ENCODE measurements at places on chromosomes 6 and 20.

DNA sequence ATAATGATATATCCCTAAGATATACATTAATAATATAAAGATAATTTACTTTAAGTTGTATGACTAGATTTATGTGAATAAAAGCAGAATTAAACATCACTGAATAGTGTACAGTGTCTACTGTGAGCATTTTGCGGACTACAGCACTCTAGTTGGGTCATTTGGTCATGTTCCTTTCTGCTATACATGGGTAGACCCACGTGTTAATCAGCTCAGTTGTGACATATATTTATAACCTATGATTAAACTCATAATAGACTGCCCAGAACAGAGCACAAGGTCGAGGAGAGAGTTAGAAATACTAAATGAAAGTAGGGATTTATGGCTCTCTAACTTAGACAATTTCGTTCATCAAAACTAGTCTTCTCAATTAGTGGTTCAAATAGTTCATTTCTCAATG is 852.7 kb downstream of the EPHA7 start:
- no peak for DNase-seq

DNA sequence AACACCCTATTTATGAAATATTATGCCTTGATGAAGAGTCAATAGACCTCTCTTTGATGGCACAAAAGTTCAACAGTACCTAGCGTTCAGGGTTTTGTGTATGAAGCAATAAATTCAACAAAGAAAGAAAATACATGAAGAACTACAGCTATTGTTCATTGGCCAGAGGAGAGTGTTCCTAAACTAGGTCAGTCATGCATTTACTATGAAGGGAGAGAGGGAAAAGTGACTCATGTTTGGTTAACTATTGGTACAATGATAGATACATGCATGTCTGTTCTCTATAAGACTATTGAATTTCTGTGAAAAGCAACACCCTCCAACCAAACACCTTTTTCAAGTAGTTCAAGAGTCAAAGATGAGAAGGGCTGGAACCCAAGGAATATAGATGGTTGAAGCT is 50.7 kb downstream of the CLIC5 start:
- no peak for DNase-seq

- DNase-seq: no peak
These were observed 3.6 kb upstream of the TOX2 start for GRCh38 chr20:43911066-43911465.

GRCh38 chr6:16722630-16723029 is 38.6 kb downstream of the ATXN1 start:
- no peak for DNase-seq

GRCh38 chr20:23225407-23226060 is 125.1 kb upstream of the NXT1 start:
- no peak for DNase-seq

DNA sequence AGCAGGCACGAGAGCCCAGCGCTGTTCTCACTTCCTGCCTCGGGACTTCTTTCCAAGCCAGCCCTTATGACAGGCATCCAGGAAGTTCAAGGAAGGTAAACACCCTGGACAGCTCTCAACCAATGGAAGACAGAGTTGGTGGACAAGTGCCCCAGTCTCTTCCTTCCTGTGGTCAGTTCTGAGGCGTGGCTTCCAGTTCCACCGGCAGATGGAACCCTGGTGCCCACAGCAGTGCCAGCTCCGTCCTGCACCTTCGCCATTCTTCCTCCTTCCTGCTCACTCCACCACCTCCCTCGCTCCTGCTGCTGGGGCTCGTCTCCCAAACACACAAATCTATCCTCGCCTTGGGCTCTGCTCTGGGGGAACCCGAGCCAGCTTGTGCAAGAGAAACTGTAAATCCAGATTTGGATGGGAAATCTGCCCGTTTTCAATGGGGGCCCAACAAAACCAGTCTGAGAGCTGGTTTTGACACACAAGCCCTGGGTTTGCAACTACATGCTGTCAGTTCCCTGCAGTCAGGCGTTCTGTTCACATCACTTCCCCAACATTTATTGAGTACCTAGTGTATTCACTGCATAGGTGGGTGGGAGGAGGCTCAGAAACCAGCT is 162.7 kb downstream of the GRM4 start:
- DNase-seq: no peak

GRCh38 chr6:165519316-165519715 is 143.7 kb downstream of the PDE10A start:
- DNase-seq: no peak

DNA sequence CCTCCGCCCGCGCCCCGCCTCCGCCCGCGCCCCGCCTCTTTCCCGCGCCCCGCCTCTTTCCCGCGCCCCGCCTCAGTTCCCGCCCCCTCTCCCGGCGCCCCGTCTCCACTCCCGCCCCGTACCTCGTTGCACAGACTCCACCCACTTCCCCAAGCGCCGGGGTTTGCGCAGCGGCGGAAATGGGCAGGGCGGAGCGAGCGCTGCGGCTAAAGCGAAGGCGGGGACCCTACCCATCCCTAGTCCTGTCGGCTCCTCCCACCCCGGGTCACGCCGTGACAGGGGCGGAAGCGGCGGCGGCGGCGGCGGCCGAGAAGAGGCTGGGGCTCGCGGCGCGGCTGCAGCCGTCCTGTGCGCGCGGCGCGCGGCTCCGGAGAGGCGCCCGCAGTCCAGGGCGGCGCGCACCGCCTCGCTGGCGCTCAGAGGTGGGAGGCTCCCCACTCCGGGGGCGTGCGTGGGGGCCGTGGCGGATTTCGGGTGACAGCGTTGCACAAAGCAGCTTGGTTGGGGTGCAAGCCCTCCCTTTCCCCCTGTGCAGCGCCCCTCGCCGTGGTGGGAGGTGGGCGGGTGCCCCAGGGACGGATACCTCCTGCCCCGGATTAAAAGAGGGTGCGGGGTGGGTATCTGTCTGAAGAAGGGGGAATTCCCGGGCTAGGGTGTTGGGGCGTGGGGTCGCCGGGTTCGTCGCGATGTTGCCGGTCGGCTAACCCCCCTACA is at the start of gene KDM1B:
TSS of gene KDM1B (plus strand) at position 273 of the 714 bp plus-strand sequence. CDS start 4,474 bp downstream, outside the sequence.
- DNase-seq: peak; percentile 94

Measured in stimulated activated CD4-positive, alpha-beta T cell treated with anti-CD3 and anti-CD28 coated beads, TNF-alpha, amount 100 ng/mL, for 48 hours (primary cell).